GM12864 (cell line): ENCODE measurements at places on chromosomes 7 and 10.

- DNase-seq = no peak
Observed at GRCh38 chr7:139703487-139704307, 74.1 kb downstream of the HIPK2 start.

DNA sequence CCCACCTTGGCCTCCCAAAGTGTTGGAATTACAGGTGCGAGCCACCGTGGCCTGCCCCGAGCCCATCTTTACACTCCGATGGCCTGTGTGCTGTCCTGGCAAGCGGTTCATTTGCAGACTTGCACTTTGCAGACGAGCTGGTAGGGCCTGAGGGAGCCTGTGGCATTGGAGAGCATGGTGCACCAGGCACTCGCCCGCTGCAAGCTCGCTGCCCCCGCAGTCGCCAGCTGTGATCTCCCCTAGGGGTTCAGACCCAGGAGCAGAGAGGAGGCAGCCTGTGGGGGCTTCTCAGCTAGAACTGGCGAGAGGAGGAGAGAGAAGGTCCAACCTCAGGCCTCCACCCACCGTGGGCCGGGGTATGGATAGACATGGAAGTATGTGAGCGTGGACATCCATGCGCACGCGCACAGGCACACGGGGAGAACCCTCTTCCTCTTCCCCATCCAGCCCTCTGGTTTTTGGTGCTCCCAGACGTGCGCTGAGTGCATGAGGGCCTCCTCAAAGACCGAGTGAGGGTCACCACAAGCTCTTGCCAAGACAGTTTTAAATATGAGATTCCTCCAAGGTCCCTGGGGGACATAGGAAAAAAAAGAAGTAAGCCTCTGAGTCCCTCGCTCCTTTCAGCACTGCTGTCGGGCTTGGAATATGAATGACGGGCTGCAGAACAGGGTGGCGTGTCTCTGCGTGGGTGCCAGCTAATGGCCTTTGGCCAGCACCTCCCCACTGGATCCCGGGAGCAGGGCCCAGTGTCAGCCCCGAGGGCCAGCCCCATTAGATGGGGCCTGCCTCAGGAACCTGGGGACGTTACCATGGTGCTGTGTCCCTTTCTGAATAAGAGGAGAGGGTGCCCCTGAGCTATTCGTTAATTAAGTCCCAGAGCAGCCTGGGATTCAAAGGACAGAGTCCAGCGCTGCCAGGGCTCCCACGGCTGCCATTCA is 15.1 kb upstream of the TTYH3 start:
- no peak for DNase-seq

- DNase-seq = peak; percentile 50
Observed at GRCh38 chr7:127585044-127585953, at the start of gene GCC1. GCC1 (minus strand) TSS chr7:127585596; CDS start chr7:127585182, 414 bp downstream.

- DNase-seq = no peak
Observed at GRCh38 chr7:26891400-26892350, 27.3 kb upstream of the SKAP2 start.

DNA sequence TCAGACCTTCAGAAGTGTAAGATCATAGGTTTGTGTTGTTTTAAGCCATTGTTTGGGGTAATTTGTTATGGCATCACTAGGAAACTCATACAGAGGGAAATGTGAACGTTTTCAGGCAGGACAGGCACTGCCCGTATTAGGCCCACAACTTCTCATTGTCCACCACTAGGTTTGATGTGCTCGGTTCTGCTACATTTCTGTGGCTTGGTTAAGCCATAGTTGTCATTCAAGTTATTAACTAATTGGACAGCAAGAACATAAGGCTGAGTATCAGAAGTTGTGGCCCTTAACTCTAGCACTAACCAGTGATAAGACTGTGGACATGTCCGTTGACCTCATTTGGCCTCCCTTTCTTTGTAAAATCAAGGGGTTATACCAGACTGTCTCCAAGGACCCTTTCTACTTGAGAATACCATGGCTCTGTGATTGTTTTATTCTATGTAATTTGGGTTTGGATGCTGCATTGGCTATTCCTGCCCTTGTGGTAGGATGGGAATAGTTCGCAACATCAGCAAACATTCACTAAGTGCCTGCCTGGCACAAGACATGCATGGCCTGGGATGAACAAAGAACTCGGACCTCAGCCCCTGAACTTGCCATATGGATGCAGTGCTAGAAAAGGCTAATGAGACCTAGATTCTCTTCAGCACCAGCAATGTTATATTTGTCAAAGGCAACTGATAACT is 85.7 kb downstream of the CCDC71L start:
- DNase-seq = no peak

GRCh38 chr10:57993302-57993701 is 274.4 kb downstream of the IPMK start:
- no peak for DNase-seq

DNA sequence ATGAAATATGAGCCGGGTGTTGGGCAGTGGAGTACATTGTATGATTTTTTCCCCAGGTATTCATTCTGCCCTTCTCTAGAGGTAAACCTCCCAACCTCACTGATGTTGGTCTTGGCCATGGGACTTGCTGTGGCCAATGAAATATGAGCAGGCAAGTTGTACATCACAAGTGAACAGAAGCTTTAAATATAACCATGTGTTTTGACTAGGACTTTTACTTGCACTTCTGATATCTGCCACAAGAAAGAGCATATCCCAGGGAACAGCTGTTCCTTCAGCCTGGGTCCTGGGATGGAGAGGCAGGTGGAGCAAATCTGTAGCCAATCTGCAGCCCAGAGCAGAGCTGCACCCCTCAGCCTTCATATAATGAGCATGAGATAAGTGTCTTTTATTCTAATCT is 109.8 kb upstream of the PALS2 start:
- DNase-seq = no peak

DNA sequence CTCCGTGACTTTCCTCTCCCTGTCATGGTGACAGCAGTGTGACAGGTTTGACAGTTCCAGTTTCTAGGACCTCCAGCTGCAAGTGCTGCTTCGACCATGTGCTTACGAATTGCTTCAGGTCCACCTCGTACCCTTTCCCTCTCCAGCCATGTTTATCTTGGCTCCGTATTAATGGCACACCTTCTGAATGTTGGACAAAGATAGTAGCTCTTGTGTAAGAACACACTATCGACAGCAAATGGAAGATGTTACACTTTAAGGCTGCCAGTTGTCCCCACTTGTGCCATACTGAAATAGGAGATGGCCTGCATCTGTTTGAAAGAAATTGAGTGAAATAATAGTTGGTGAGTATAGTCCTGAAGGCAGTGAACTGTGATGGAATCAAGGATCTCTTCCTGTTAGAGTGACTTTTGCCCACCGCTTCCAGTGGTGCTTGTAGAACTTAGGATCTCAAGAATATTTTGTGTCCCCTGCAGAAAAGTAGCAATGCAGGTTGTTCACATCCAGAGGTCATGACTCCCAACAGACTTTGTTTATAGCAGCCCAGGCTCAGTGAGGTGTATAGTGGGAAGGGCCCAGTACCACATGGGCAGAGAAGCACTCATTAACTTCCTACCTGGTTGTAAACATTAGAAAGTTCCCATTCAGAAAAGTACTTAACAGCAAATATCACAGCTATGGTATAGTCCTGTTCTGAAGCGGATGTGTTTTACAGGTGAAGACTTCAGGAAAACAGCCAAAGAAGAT is 629.7 kb upstream of the GALNT17 start:
- no peak for DNase-seq

GRCh38 chr7:88757371-88757770 is 2.1 kb upstream of the ZNF804B start:
- DNase-seq = no peak

DNA sequence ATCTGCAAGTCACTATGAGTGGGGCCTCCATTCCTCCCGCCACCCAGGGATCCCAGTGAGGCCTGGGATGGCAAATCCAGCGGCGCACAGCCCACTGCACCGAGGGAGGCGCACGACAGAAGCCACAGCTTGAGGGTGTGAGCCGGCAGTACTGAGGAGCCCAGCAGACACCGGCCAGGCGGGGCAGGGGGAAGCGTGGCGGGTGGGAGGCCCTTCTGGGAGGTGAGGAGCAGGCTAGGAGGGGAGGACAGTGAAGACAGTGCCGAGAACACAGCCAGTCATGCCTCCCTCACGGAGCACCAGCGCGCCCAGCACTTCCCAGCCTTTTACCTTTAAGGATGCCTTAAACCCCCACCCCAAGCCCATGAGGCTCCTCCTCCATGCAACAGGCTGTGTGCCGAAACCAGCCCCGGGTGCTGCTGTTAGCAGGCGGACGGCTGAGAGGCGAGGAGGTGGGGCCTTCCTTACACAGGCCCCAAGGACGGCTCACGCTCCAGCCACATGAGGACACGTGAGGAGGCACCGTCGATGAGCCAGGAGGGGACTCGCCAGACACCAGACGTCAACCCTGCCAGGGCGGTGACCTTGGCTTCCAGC is 258.5 kb downstream of the PTPRN2 start:
- DNase-seq = no peak

- peak; percentile 68 for DNase-seq
Observed at GRCh38 chr7:18495412-18496340, at the start of gene HDAC9. HDAC9 (plus strand) TSS chr7:18495749; CDS start chr7:18496303, 554 bp downstream.

DNA sequence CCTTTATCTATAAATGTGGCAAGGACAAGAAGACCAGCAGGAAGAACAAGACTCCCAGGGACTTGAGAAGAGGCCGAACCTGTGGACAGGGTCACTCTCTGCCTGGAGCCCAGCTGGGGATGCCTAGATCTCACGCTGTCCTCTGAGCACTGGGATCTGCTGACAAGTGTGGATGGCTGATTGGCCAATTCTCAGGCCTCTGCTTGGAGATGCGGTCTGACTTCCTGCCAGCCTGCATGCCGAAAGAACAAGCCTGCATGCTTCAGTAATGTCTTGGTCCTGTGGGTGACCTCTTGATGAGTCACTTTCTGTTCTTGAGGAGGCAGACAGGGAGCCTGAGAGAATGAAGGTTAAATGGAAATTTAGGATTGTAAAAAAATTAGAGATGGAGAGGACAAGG is 84.7 kb downstream of the TMEM178B start:
- peak; percentile 12 for DNase-seq

DNA sequence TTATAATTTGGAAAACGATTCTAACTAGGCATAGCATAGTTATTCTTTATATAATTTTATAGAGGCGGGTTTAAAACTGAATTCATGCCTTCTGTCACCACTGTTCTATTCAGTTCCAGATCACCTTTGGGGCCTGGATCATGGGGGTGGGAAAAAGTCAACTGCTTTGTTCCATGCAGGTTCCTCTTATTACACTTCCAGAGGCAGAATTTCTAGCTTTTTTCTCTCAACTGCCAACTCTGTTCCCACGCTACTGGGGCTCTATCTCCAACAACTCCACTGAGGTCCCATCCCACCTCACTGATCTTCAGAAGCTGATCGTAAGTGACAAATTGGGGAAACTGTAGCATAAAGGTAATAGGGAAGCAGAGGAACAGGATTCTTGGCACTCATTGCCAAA is 283.6 kb upstream of the IMMP2L start:
- DNase-seq = no peak

GRCh38 chr7:29105752-29106668 is 40.3 kb downstream of the CPVL start:
- DNase-seq = no peak

- no peak for DNase-seq
Observed at GRCh38 chr10:62885684-62886461, 69.7 kb upstream of the EGR2 start.

DNA sequence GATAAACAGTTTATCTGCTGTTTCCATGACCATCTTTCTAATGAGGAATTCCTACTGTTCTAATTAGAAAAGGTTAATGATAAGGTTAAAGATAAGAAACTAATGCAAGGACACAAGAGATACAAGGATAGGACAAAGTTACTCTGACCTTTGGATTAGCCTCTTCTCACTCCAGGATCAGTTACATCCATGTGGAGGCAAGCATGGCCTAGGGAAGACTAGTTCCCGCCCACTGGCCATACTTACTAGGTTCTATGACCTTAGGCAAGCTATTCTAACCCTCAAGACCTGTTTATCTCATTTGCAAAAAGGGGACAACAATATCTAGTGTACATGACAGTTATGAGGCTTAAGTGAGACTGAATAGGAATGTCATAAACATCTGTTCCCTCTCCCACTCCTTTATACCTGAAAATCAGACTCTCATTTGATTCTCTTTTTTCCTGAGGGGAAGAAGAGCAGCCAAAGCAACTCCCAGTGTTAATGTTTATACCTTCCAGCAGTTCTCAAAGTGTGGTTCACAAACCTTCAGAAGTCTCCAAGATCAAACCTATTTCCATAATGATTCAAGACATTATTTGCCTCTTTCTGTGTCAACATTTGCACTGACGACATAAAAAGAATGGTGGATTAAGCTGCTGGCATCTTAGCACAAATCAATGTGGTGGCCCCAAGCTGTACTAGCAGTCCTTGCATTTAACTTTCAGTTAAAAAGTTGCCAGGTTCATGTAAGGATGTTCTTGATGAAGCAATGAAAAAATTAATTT is 72.0 kb downstream of the SRPK2 start:
- no peak for DNase-seq

DNA sequence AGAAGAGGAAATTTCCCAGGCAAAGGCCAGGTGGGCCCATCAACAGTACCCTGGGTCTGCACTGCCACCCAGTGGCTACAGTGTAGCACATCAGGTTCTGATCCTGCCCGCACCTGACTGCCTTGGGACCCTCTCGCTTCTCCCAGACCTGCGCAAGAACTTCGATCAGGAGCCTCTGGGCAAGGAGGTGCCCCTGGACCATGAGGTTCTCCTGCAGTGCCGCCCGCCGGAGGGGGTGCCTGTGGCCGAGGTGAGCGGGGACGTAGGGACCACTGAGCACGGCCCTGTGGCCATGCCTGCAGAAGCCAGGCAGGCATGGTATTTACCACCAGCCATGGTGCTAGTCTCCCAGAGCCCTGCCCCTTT is 33.9 kb upstream of the SLC29A3 start:
- no peak for DNase-seq

GRCh38 chr7:109206196-109206595 is 636.5 kb downstream of the DNAJB9 start:
- no peak for DNase-seq

GRCh38 chr7:6049780-6050179 is 18.6 kb downstream of the ANKRD61 start:
- no peak for DNase-seq

- no peak for DNase-seq
Observed at GRCh38 chr7:43302211-43302711, 189.8 kb downstream of the HECW1 start.

DNA sequence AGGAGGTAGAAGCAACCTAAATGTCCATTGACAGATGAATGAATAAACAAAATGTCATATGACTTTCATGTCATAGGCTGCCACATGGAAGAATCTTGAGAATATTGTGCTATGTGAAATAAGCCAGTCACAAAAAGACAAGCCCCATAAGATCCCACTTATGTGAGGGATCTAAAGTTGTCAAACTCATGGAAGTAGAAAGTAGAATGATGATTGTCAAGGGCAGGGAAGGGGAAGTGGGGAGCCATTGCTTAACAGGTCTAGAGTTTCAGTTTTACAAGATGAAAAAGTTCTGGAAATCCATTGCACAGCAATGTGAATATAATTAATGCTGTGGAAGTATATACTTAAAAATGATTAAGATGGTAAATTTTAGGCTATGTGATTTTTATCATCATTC is 229.3 kb upstream of the KMT2E start:
- no peak for DNase-seq
